T follicular helper cell (primary cell): ENCODE measurements at places on chromosomes 2 and 18.

GRCh38 chr2:144509879-144510221, 10.1 kb downstream of the ZEB2 start:
- no peak for DNase-seq

DNA sequence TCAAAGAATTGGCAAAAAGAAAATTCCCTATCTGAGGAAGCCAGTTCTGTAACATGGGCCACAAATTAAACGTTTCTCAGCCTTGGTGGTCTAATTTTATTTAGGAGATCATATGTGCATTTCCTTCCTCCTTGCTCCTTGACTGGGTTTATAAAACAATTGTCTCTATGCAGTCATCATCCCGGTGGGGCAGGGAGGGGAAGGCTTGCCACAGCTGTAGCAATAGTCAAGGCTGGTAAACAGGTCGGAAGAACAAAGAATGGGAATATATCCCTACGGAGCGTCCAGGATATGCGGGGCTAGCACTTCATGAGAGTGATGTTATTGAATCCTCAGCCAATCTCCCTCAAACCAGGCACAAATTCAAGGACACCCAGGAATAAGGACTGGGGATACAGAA, 143.8 kb downstream of the RNF152 start:
- DNase-seq = no peak

DNA sequence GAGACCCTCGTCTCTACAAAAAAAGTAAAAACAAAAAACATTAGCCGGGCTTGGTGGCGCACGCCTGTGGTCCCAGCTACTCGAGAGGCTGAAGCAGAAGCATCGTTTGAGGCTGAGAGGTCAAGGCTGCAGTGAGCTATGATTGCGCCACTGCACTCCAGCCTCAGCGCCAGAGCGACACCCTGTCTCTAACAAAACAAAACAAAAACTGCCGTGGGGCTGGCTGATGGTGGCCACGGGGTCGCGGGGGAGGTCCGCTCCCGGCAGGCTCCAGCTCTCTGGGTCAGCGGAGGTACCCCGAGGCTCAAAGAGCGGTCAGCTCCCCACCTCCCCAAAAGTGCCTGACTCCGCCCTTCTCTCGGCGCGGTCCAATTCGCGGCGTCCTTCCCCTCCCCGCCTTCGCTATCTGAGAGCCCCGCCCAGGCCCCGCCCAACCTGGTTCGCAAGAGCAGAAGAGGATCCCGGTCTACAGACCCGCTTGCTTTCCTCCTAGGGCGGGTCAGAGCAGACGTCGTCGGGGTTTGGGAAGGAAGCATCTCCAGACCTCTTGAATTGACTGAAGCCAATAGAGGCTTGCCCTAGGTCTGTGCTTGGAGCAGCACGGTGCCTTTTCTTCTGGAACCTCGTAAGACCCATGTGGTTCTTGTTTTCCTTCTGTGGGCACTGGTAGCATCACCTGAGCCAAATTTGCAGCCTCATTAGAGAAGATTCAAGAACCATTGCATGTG, 7.8 kb downstream of the RAX start:
- DNase-seq = no peak

DNA sequence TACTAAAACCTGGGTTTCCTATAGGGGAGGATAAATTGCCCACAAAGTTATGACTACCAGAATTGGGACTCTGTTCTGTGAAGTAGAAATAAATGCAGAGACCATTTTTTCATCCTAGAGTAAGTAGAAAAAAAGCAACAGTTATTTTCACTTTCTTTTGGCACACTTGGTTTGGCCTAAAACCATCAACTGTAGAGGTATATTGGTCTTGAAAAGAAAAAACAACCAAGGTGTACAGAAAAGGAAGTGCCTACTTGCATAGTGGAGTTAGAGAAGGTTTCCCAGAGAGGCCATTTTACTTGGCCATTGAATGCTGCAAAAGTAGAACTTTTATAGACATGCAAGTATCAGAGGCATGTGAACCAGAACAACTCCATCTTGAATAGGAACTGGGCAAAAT, 89.4 kb upstream of the TACR1 start:
- DNase-seq = no peak

- no peak for DNase-seq
Measured at GRCh38 chr2:85783796-85784195, 30.0 kb downstream of the ATOH8 start.
